ENCODE measurements at places on chromosomes 5 and 9.

DNA sequence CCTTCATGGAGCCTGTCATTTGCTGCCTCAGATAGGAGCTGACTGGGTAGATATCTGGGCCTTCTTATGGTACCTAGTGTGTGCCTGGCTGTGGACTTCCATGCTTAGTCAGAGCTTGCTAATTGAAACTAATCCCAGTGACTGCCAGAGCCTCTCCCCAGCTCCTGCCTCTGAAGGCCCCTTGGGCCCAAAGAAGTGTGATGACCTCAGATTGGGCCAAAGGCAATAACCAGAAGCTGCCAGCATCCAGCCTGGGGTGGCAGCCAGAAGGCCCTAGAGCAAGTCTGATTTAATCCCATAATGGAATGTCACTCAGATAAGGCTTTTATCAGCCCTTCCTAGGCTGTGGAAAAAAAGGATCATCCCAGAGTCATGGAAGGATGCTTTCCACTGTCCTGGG lies 17.1 kb upstream of the CDC23 start:
- DNase-seq = peak; percentile 22

DNA sequence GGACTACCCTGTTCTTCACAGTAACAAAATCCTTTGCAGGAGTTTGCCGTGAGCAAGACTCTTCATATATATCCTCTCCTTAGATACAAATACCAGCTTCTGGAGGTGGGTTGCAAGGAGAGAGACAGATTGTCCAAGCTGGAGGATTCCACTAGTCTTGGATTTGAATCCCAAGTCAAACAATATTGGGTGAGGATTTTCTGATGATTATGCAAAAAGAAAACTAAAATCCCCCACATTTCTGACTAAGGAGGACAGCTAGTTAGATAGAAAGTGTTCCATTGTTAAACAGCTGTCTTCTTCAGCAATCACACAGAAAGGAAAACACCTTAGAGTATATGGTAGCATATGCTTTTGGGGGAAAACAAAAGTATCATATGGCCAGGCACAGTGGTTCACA lies 54.2 kb downstream of the KLF4 start:
- no peak for DNase-seq

DNA sequence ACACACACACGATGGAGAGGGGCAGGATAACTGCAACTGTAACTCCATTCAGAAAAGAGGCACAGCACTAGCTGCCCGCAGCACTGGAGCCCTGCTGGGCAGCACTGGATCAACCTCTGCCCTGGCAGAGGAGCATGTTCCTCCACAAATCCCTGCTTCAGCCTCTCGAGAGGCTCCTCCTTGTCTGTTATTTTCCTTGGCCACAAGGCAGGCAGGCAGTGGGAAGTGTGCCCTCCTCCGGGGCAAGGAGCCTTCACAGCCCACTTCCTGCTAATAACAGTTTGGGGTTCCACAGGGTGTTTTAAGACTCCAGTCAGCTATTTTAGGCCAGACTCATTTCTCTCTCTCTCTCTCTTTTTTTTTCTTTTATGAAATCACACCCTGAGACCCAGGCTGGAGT lies 11.8 kb downstream of the FXN start:
- no peak for DNase-seq

GRCh38 chr9:85433046-85433445 lies 308.7 kb downstream of the AGTPBP1 start:
- DNase-seq = no peak

GRCh38 chr5:61048534-61048933 lies 103.5 kb downstream of the NDUFAF2 start:
- peak; percentile 86 for DNase-seq

DNA sequence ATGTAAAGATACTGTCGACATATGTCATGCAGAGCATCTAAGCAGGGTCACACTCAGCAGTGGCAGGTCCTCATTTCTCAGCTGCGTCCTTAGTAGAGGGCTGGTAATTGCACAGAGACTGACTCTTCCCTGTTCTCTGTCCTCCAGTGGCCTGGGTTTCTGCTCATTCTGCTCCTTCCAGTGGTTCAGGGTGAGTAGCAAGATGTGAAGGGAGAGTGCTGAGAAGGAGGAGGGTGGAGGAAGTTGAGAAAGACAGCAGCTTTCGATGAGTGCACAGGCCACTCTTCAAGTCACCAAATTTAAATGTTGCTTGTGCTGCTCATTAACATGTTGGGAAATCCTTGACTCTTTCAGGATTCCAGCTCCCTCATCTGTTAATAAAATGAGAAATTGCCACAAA lies 203.9 kb downstream of the FBXL7 start:
- DNase-seq = peak; percentile 58

DNA sequence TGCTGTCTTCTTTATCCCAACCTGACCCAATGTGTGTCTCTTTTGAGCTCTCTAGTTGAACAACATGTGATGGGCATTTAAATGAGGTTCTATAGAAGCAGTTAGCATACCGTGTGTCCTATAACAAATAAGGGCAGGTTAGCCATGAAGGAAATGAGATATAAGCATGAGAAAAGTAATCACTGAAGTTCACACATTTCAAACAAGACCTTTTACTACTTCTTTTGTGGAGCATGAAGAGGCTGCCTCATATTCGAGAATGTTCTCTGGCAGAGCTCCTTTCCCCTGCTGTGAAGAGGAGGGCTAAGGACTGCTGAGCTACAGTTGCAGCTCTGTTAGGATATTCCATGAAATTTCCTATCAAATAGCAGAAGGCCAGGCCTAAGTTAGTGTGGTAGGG lies 15.2 kb upstream of the SNCAIP start:
- no peak for DNase-seq

Data from fibroblast of skin of right quadriceps (primary cell).